ENCODE measurements at places on chromosomes 12 and 14. TPM values are rescaled to one million over a fixed set of nuclear protein-coding genes. Genes with fewer than 3 reads are reported as not detected.

Gene DPF3
- 0.29 TPM for total RNA-seq

Gene LBHD2
- 0.27 TPM for total RNA-seq

Gene SOCS4
- 8.8 TPM for total RNA-seq

Gene CSRP2
- 20.7 TPM for total RNA-seq
